ENCODE measurements at places on chromosomes 1 and 21. TPM values are rescaled to one million over a fixed set of nuclear protein-coding genes. Genes with fewer than 3 reads are reported as not detected.

The PLD5 gene
- 12.2 TPM for total RNA-seq

The CLDN14 gene
- total RNA-seq = not detected

The ATP1A2 gene
- 146 TPM for total RNA-seq

The GBP4 gene
- total RNA-seq = 20.2 TPM

The ARL8A gene
- total RNA-seq = 36.3 TPM

The S100A7 gene
- not detected for total RNA-seq

The SV2A gene
- total RNA-seq = 22.7 TPM

The YOD1 gene
- 8.4 TPM for total RNA-seq

The PFKL gene
- total RNA-seq = 91.0 TPM

The RAB7B gene
- 2.5 TPM for total RNA-seq

Measured in thoracic aorta (tissue), 2 donors.